ENCODE measurements at places on chromosomes 1 and 21. TPM values are rescaled to one million over a fixed set of nuclear protein-coding genes. Genes with fewer than 3 reads are reported as not detected.

The JAM2 gene
- 0.58 TPM for polyA plus RNA-seq

The GPATCH2 gene
- polyA plus RNA-seq: 2.7 TPM

The RGS4 gene
- polyA plus RNA-seq: 25.8 TPM

The CPTP gene
- 14.2 TPM for polyA plus RNA-seq

The ESRRG gene
- 0.05 TPM for polyA plus RNA-seq

DNA sequence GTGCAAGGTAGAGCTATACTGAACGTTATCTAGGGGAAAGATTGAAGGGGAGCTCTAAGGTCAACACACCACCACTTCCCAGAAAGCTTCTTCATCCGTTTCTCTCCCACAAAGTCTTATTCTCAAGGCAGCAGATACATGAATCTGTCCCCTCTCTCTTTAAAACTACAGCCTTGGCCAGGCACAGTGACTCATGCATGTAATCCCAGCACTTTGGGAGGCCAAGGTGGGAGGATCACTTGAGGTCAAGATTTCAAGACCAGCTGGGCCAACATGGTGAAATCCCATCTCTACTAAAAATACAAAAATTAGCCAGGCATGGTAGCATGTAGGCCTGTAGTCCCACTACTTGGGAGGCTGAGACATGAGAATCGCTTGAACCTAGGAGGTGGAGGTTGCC, 8.1 kb downstream of the CYP4X1 start:
- no peak for DNase-seq

DNA sequence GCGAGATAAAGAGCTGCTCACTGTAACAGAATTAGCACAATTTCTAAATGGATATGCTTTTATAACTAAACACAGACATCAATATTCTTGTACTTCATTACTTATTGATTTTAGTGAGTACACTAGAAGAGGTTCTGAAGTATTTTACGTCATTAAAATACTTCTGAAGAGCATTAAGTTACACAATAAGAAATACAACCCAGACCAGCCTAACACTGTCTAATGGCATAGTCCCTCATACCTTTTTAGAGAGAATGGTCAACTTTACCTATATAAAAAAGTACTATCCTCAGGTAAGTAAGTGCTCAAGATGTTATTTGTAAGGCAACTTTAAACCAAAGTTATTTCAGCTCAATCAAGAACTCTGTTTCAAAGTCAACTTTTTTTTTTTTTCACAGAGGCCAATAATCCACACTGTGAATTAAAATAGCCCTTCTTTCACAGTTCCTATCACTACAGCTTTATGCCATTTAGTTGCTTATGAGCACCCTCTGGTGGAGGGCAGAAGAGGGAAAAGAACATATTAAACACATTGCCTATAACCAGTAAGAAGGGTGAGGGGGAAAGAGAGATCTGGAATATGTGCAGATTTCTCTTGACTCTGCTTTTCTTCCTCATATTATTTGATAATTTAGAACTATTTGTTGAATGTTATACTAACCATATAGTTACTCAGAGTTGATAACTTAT, 182.1 kb upstream of the DMRTA2 start:
- no peak for DNase-seq

- no peak for DNase-seq
Observed at GRCh38 chr1:34839526-34840305, 19.8 kb downstream of the SMIM12 start.

- no peak for DNase-seq
Observed at GRCh38 chr1:89104147-89104546, 21.8 kb downstream of the GBP2 start.

DNA sequence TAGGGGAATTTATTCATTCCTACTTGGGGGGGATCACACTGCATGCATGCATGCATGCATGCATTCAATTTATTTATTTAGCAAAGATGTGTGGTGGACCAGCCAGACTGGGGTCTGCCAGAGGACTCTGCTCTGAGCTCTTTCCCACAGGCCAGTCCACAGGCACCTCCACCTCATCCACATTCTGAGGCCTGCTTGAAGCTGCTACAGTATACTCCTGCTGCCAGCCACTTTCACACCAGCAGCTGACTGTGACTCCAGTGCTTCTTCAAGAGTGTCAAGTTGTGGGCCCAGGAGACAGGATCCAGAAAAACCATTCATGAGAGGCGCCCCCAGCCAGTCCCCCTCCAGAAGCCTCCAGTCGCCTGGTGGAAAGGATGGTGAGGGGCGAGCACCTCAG, 30.9 kb downstream of the SSBP3 start:
- DNase-seq: no peak
